HuH-7.5 (cell line): ENCODE measurements at places on chromosomes 5 and 9.

GRCh38 chr5:142626099-142626498 is 59.8 kb downstream of the FGF1 start:
- DNase-seq: no peak

- no peak for DNase-seq
Observed at GRCh38 chr9:76591256-76591950, 132.4 kb downstream of the GCNT1 start.

DNA sequence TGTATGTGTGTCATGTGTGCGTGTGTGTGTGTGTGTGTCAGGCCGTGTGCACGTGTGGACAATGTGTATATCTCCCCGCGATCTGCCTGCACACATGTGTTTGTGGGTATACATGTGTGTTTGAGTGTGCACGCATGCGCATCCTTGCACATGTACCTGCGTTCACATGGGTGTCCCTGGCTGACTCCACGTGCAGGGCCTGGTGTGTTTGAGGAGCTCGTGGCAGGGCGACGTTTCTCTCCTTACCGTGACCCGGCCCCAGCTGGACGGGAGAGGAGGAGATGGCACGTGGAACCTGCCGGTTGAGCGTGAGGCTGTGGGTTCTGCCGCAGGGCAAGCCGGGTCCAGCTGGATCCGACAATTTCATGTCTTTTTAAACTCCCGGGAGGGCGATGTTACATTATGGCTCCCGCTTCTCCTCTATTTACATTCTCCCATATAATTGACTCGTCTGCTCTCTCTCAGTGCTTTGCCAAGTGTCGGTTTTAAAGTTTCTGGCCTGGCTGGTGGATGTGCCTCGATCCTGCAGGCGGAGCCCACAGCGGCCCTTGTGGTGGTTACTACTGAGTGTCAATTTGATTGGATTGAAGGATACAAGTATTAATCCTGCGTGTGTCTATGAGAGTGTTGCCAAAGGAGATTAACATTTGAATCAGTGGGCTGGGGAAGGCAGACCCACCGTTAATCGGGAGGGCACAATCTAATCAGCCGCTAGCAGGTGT is 5.9 kb downstream of the COL5A1 start:
- DNase-seq: no peak

- no peak for DNase-seq
Observed at GRCh38 chr5:171646102-171647042, 139.2 kb upstream of the SMIM23 start.

DNA sequence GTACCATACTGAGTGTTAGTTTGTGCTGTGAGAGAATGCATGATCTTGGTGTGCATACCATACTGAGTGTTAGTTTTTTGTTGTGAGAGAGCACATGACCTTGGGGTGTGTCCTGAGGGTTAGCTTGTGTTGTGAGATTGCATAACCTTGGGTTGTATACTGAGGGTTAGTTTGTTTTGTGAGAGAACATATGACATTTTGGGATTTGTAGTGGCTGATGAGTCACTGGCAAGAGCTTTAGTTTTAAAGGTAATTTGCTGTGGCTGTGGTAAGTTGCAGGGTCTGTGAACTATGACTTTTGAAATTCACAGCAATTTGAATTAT is 1068.3 kb upstream of the EDIL3 start:
- peak; percentile 1 for DNase-seq

GRCh38 chr9:71582347-71582746 is 186.0 kb downstream of the CEMIP2 start:
- DNase-seq: no peak

- no peak for DNase-seq
Observed at GRCh38 chr5:123093601-123094236, 4.7 kb downstream of the PRDM6 start.

DNA sequence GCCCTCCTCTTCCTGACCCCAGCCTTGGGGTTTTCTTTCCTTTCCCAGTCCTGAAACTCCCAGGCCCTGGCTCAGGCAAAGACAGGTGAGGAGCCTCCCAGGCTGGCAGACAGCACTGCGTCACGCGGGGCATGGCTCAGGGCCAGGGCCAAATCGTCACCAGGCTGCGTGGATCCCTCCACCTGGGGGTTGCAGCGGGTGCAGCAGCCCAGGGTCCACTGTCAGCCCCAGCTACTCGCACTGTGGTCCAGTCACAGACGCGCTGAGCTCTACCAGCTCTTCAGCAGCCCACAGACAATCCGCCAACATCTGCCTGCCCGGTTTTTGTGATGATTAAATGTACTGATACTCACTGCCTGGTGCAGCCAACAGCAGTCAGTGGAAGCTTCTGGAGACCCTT is 12.1 kb downstream of the FAM78A start:
- no peak for DNase-seq

DNA sequence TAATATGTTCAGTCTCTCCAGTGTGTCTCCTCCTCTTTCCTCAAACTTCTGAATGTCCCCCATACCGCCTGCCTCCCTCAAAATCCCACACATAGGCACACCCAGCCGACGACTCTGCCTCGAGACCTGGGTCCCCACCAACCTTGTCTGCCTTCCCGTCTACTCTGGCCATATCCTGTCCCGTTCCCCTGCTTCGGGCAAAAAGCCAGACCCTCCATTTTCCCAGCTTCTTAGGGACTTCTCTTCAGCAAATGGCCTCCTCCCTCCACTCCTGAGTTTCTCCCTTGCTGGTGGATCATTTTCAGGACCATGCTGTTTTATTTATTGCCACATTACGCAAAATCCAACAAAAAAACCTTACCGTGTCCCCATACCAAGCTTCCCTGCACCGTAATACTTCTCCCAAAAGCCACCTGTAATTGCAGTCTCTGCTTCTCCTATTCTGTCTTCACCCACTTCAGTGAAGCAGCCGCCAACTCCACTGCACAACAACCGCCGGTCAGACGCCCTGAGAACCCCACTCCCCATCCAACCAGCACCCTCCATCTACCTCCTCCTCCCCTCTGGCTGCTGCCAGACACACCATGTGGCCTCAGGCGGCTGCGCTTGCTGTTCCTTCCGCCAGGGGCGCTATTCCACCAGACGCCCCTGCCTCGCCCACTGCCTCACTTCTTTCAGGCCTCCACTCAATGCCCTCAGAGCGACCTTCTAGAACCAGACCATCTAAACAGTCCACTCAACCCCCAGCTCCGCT is 117.0 kb downstream of the TRPM6 start:
- peak; percentile 28 for DNase-seq

- DNase-seq: peak; percentile 37
Observed at GRCh38 chr9:87601176-87601575, 103.5 kb downstream of the DAPK1 start.

GRCh38 chr9:20473515-20474013 is 148.7 kb downstream of the MLLT3 start:
- no peak for DNase-seq

- no peak for DNase-seq
Observed at GRCh38 chr5:15748266-15748665, 248.3 kb downstream of the FBXL7 start.

DNA sequence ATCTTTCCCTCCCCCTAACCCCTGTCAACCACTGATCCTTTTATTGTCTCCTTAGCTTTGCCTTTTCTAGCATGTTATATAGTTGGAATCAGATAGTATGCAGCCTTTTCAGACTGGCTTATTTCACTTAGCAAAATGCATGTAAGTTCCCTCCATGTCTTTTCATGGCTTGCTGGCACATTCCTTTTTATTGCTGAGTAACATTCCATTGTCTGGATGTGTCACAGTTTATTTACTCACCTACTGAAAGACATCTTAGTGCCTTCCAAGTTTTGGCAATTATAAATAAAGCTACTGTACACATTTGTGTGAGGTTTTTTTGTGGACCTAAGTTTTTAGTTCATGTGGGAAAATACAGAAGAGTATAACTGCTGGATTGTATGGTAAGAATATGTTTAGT is 230.1 kb downstream of the PBX3 start:
- no peak for DNase-seq

- no peak for DNase-seq
Observed at GRCh38 chr9:116671605-116672004, 15.5 kb upstream of the TRIM32 start.

DNA sequence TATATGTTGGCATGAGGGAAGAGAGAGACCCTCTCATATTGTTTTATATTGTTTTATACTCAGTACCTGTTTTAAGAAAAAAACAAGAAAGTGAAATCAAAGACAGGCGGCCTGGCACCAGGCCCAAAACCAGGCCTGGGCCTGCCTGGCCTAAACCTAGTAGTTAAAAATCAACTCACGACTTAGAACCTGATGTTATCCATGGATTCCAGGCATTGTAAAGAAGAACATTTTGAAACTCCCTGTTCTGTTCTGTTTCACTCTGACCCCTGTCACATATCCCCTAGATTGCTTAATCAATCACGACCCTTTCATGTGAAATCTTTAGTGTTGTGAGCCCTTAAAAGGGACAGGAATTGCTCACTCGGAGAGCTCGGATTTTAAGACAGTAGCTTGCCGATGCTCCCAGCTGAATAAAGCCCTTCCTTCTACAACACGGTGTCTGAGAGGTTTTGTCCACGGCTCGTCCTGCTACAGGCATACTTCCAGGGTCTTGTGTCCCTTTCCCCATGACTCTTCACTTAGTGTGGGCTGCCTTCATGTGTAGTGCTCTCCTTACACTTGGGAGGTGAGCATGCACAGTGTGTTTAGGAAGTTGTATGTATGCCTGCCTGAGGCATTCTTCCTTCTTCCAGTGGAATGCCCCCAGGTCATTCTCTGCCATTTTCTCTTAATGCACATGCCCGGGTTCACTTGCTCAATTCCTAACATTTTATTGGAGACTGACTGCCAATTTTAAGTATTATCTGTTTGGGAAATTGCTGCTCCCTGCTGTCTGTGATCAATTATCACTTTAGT is 17.8 kb downstream of the TBCA start:
- no peak for DNase-seq

- DNase-seq: no peak
Observed at GRCh38 chr9:110334183-110334582, 3.5 kb downstream of the TXNDC8 start.

DNA sequence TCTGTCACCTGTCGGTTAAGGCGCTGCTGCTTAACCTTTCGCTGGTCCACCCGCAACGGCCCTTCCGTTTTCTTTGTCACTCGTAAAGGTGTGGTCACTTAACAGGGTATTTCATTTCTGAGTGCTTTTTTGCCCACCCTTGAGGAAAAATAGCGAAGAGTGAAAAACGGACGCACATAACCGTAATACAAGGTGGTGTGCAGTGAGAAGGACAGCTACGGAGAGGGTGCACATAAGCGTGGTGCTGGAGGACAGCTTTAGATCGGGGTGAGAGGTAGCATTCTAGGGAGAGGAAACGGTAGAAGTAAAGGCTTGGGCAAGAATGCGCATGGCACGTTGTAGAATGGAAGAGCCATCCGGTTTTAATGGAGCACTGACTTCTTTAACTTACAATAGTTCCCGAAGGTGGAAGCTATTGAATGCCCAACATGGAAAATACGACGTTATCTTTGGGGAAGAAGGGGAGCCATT is 761 bp downstream of the CCT5 start:
- DNase-seq: no peak

GRCh38 chr5:111387361-111387760 is 125.0 kb downstream of the STARD4 start:
- DNase-seq: no peak

DNA sequence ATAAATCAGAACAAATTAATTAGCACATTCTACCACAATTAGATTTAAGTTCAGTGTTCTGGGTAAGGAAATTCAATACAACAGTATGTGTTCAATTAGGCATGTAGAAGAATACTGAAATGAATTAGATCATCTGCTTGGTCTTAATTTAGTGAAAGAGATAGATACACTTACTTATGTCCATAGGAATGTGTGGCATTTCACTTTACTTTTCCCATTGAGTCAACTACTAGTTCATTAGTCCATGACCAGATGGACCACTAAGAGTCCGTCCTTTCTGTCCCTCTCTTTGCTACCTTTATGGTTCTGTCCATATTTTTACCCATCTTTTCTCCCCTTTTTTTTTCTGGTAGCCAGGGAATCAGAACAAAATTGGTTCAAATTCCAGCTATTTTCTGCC is 276.9 kb downstream of the OSTF1 start:
- no peak for DNase-seq

GRCh38 chr5:55904152-55904551 is 53.0 kb downstream of the IL31RA start:
- DNase-seq: no peak

DNA sequence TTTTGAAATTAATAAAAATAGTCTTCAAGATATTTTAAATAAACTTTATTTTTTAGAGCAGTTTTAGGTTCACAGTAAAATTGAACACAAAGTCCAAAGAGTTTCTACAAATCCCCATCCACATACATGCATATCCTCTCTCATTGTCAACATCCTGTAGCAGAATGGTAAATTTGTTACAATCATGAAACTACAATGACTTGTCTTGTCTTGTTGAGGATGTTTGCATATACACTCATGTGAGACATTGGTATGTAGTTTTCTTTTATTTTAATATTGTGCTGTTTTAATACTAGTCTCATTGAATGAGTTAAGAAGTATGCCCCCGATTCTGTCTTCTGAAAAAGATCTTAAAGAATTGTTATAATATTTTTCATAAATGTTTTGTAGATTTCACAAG is 447.0 kb upstream of the EDIL3 start:
- DNase-seq: no peak
